Stimulated activated CD4-positive, alpha-beta T cell treated with anti-CD3 and anti-CD28 coated beads, Interleukin-1b, Interleukin-23, amount 100 ng/mL, for 1 hour (primary cell): ENCODE measurements at places on chromosomes 6 and 20.

DNA sequence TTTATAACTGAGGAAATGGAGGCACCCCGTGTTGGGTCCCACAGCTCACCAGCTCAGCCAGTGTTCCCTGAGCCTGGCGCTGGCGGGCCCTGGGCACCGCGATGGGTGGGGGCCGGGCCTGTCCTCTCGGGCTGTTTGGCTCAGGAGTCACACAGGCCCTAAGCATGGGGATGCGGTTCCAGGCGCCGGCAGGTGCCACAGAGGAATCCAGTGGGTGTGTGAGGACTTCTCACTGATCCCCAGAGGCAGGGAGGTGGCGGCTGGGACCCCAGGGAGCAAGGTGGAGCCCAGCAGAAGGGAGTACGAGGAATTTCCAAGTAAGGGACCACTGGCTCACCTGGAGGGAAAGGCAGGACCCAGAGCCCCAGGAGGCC is 57.5 kb downstream of the IRF4 start:
- DNase-seq = no peak

- no peak for DNase-seq
These were observed 171.6 kb downstream of the UBE3D start for GRCh38 chr6:82893889-82894652.

GRCh38 chr6:32402812-32403211 is 4.2 kb downstream of the BTNL2 start:
- no peak for DNase-seq

DNA sequence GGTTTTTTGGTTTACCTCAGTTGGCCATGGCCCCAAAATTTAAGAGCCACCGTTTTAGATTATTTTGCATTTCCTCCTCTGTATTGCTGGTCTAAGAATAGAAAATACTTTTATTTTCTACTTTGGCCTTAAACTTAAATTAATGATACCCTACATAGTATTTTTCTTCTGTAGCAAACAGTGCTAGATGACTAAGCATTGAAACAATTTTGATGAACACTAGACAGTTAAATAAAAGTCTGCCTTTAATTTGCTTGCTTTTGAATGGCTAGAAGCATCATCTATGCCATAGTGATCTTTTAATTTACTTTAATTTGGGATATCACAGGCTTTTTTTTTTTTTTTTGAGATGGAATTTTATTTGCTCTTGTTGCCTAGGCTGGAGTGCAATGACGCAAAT is 106.4 kb downstream of the CD109 start:
- no peak for DNase-seq

DNA sequence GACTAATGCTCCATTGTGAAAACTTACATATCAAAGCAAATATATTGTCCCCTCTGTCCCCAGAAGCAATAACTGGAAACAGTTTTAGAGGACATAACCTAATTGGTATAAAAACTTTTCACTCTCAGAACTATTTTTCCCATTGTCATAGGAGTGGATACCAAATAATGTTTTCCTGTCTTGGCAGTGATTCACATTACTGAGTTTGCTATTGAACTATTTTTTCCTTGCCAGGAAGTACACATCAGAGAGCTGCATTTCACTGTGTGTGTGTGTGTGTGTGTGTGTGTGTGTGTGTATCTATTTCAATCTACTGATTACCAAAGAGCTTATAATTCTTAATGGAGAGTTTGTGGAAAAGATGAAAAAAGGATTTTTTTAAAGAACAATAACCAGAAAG is 45.4 kb downstream of the AKAP12 start:
- no peak for DNase-seq

GRCh38 chr20:11453430-11453829 is 464.3 kb upstream of the BTBD3 start:
- no peak for DNase-seq

DNA sequence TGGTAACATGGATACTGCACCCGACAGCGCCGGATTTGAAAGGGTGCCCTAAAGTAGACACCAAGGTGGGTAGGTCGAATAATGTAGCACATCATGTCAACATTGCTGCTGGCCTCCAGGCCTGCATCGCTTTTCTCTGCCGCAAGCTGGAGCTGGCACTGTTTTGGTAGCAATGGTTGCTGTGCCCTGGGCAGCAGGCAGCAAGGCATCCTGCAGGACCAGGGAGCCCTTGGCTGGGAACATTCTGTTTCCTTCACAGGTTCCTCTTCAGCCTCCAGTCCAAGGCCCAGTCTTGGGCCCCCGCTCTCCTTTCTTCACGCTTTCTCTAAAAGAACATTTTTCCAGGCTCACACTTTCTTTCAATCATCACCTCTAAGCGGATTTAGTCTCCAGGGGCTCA is 365.8 kb upstream of the JARID2 start:
- DNase-seq = no peak

DNA sequence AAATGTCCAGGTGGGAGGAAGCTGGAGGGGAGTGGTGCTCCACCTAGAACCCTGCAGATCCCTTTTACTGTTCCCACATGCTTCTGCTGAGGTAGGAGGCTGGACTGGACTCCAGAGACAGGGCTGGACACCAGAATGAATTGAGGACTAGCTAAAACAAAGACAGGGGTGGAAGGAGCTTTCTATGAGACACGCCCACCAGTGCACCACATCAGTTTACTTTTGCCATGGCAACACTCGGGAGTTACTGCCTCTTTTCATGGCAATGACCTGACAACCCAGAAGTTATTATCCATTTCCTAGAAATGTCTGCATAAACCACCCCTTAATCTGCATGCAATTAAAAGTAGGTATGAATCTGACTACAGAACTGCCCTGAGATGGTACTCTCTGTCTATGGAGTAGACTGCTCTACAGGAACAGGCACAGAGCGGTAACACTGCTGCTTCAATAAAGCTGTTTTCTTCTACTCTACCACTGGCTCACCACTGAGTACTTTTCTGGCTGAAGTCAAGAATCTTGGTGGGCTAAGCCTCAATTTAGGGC is 211.7 kb downstream of the TFAP2C start:
- DNase-seq = no peak

GRCh38 chr20:10427060-10427692 is 6.8 kb downstream of the MKKS start:
- no peak for DNase-seq

DNA sequence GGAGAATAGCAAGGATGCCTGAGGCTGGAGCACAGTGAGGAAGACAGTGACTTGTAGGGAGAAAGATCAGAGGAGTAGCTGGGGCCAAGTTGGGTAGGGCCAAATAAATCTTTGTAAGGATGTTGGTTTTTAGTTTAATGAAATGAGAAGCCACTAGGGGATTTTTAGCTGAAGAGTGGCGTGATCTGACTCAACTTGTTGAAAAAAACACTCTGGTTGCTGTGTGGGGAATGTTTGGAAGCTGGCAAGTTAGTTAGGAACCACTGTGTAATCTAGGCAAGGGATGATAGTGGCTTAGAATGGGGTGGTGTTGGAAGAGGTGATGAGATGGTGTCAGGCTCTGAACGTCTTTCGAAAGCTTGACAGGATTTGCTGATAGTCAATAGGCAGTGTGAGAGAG is 176.1 kb upstream of the HDDC2 start:
- DNase-seq = no peak

- no peak for DNase-seq
These were observed 10.4 kb upstream of the ABHD16B start for GRCh38 chr20:63850689-63851547.

GRCh38 chr6:30793521-30794194 is 49.3 kb upstream of the IER3 start:
- DNase-seq = no peak

DNA sequence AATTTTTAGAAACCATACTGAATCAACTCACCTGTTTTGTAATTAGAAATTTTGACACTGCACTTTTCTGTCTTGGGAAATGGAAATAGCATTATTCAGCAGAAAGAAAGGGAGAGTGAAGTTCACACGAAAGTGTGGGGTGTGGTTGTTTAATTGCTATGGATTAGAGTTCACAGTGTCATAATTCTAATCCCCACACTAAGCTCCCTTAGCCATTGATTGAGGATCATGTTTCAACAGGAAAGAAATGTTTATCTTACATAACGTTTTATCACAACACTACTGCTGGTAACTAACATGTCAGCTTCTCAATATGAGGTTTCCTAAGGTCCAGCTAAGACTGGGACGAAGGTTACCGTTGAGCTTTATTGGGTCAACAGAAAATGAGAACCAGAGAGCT is 31.4 kb upstream of the GSTA5 start:
- DNase-seq = no peak

DNA sequence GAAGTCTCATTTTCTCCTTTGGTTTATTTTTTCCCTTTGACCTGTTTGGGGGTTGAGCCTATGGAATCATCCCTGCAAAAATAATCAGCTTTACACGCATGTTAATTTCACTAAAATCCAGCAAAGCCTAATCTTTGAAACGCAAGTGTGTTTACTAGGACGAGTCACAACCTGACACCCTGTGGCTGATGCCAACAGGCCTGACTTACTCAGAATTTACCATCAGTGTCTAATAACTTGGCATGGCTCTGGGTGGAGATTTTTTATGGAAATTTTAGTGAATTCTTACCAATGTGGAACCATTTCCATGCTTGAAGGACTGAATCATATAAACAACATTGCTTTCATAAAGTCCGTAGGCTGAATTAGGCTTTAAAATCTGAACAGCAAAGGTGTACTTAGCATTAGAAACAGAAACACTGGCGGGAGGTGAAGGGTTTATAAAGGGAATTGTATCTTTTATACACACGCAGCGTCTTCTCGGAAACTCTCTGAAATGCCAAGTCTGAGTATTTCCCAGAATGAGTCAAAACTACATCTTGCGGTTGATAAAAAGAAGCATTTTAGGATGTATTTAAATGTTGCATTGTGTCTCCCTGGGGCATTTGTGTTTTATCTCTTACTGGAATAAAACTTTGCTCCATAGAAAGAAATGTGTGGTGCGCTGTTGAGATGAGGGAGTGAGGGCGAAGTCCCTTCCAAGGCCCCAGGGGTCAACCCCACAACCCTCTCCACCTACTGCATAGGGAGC is 81.2 kb downstream of the DACT2 start:
- DNase-seq = no peak

- no peak for DNase-seq
These were observed 31.1 kb upstream of the GPR6 start for GRCh38 chr6:109946979-109947378.

DNA sequence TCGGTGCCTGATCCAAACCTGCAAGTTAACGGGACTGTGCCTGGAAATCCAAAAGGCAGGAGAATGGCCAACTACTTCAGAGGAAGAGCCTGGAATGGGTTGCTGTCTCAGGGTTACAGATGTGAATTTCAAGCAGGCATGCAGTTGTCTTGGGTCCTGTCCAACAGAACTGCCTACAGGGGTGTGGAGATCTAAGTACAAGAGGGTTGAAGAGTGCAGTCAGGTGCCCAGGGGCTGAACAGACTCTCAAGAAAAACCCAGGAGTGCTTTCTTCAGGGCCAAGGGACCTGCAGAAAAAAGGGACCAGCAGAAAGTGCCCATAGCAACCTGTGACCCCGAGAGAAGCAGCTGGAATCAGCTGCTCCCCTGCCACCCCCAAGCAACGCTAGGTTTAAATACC is 71.0 kb downstream of the PREP start:
- no peak for DNase-seq

- peak; percentile 4 for DNase-seq
These were observed 1.1 kb downstream of the PTPRK start for GRCh38 chr6:128519132-128519930.

DNA sequence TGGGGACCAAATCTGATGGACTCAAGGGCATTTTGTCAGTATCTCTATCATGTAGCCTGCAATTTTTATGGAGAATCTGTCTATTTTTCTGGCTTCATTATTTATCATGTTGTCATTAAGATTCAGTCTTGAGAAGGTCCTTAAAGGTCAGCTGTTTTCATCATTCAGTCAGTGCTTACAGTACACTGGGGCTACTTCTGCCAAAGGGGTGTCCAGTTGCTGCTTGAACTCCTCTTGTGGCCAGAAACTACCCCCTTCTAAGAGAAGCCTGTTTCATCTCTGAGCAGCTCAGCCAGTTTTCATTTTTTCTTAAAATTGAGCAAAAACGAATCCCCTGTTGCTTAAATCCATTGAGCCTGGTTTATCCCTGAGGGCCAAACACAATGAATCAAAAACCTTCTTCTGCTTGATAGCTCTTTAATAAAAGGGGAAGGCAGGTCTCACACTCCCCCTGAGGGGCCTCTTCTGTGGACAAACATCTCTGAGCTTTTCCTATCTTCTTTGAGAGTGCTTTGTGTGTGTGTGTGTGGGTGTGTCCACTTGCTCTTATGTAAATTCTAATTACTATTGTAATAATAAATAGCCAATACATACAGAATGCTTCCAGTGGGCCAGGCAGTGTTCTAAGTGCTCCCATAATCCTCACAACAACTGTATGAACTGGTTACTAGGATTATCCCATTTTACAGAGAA is 172.2 kb downstream of the PLCB1 start:
- DNase-seq = no peak

DNA sequence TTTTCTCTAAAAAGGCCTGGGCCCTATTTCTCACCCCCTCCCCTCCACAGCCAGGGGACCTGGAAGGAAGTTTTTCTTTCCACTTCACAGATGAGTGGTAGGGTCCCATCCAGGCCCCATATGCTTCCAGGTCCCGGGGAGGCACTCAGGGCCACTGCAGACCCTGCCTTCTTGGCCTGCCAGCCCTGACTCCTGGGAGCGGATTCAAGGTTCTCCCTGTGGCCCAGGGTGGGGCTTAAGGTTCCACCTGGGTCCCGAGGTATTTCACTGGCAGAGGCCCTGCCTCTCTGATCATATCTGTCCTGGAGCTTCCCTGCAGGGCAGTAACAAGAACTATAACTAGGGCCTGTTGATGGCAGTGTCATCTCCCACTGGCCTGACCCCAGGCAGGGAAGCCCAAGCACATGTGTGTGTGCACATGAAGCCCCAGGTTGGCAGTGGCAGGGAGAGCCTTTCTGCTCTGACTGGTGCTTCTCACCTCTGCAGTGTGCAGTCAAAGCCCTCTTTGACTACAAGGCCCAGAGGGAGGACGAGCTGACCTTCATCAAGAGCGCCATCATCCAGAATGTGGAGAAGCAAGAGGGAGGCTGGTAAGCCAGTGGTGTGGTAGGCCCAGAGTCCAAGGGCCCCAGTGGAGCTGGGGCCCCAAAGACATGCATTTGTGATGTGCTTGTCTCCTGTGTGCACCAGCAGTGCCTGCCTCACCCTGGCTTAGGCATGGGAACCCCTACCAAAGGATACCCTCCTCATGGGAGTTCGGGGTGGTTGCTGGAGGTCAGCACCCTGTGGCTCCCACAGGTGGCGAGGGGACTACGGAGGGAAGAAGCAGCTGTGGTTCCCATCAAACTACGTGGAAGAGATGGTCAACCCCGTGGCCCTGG is 31.2 kb downstream of the PLCG1 start:
- DNase-seq = no peak

- no peak for DNase-seq
These were observed 19.0 kb downstream of the SENP6 start for GRCh38 chr6:75620381-75621304.

DNA sequence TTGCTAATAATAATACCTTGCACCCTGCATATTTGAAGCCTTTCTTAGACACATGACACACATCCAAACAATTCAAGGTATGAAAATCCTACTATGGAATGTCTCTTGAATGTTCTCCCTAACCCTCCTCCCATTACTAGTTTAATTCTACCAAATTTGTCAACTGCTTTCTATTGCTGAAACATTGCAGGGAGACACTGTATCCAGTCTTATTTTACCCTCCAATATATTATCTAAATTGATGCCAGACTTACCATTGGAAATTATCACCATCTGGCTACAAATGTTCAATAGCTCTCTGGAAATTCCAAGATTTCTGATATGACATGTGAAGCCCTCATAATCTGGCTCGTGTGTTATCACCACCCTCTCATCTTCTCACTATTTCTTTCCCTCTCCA is 1027.3 kb upstream of the CITED2 start:
- no peak for DNase-seq
